ENCODE measurements at places on chromosomes 7 and 10. TPM values are rescaled to one million over a fixed set of nuclear protein-coding genes. Genes with fewer than 3 reads are reported as not detected.

Gene CTNNA3
- total RNA-seq: not detected

Gene OR2A12
- total RNA-seq: not detected

Gene FAM25C
- not detected for total RNA-seq

Gene CASTOR2
- 3.9 TPM for total RNA-seq

Gene TMEM196
- total RNA-seq: not detected

Gene ITPRID1
- not detected for total RNA-seq

Gene VPS37D
- total RNA-seq: 4.0 TPM

Gene ALOX5
- 0.83 TPM for total RNA-seq

Gene FAM241B
- total RNA-seq: 17.9 TPM

Gene FGFR2
- 0.44 TPM for total RNA-seq

Gene FBXW4
- 20.1 TPM for total RNA-seq

Gene GGCT
- total RNA-seq: 71.3 TPM

Gene PAPSS2
- 17.3 TPM for total RNA-seq

Gene SLC29A4
- 12.1 TPM for total RNA-seq

Gene RARRES2
- not detected for total RNA-seq

Gene TDRD1
- total RNA-seq: not detected

Gene EIF4H
- 306 TPM for total RNA-seq

Gene GPR37
- total RNA-seq: 0.57 TPM

Gene TYSND1
- 17.7 TPM for total RNA-seq

Gene PPP1R3C
- total RNA-seq: 28.1 TPM

Gene ZNF212
- total RNA-seq: 10.5 TPM

Gene DUSP5
- total RNA-seq: 132 TPM

Gene KDM7A
- 1.7 TPM for total RNA-seq

Gene AOAH
- not detected for total RNA-seq

Gene WDR86
- 0.11 TPM for total RNA-seq

Data from A549 treated with Mapracorat at 1 μM for 4 hours (cell line).